Uterus (tissue), 4 donors: ENCODE measurements at places on chromosomes 1 and 21. TPM values are rescaled to one million over a fixed set of nuclear protein-coding genes. Genes with fewer than 3 reads are reported as not detected.

DNA sequence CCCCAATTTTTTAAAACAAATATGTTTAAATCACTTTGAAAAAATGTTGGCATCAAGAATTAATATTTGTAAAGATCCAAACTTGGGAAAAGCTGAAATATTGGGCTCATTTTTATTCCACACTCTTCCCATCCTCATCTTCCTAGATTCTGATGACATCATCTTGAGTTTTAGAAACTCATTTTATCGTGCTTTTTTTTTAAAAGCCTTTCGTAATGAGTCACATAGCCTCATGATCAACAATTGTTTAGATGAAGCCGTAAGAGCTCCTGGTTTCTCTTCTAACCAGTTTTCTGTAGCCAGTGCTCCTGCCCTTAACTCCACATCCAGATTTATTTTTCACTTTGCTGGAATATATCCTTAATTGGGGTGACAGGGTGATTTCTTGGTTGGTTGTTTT is 78.6 kb downstream of the POFUT2 start:
- H3K4me3 ChIP-seq = no peak overlapping the region

DNA sequence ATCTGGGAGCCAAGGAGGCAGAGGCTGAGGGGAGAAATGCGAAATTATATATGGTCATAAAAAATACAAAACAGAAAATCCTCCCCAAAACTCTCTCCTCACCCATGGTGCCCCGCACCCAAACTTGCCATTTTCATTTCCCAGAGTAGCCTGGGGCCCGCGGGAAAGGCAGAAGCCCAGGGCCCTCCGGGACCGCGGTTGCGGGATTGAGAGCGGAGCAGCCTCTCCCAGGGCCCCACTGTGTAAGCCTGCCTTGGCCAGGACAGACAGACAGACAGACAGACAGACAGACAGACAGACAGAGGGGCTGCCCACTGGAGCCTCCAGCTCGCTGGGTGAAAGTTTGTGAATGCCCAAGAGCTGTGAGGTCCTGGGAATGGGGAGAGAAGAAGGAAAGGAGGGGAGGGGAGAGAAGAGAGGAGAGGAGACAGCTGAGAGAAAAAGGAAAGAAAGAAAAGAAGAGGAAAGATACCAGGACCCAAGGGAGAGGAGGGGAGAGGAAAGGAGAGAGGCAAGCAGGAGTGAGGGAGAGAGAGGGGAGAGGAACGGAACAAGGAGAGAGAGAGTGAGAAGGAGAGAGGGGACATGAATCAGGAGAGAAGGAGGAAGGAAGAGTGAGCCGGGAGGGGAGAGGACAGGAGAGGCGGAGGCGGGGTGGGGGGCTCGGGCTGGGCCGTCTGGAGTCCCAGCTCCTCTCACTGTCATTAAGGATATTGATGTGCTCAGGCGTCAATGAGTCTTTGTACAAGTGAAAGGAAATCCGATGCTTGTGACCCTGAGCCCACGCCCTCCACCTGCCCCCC is 69.3 kb upstream of the CASZ1 start:
- no peak overlapping the region for H3K4me3 ChIP-seq
- H3K36me3 ChIP-seq = no peaks in the 10 kb centered on the region
- H3K4me1 ChIP-seq = peaks cover 12% of the 10 kb centered on the region
- no peak overlapping the region for H3K27ac ChIP-seq
- DNase-seq = no peak

GRCh38 chr1:161706113-161706481 is 932 bp upstream of the FCRLA start:
- DNase-seq = no peak
- H3K27ac ChIP-seq = no peak overlapping the region
- H3K36me3 ChIP-seq = no peaks in the 10 kb centered on the region
- H3K4me3 ChIP-seq = no peak overlapping the region
- H3K4me1 ChIP-seq = no peaks in the 10 kb centered on the region
- H3K27me3 ChIP-seq = no peaks in the 10 kb centered on the region

- no peak overlapping the region for H3K4me3 ChIP-seq
- no peaks in the 10 kb centered on the region for H3K36me3 ChIP-seq
- no peak for DNase-seq
- no peaks in the 10 kb centered on the region for H3K27me3 ChIP-seq
- no peaks in the 10 kb centered on the region for H3K4me1 ChIP-seq
Measured at GRCh38 chr1:47627471-47628370, 189.9 kb downstream of the FOXD2 start.

DNA sequence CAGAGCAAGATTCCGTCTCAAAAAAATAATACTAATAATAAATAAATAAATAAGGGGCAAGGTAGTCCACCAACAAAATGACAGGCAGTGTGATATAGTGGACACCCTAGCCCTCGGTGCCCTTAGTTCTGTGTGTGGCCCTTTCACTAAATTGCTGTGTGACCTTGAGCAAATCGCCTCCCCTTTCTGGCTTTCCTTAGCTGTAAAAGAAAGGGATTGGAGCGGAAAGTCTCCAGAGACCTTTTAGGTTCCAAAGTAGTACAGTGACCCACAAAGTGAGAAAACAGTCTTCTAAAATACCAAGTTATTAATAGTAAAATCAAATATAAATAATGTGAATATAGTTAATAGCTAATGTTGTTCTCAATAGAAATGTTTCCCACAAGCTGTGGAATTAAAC is 7.6 kb downstream of the LMNA start:
- peak overlapping the region; percentile 29 for H3K4me3 ChIP-seq
- peak overlapping the region; percentile 97 for H3K27ac ChIP-seq
- no peaks in the 10 kb centered on the region for H3K27me3 ChIP-seq

DNA sequence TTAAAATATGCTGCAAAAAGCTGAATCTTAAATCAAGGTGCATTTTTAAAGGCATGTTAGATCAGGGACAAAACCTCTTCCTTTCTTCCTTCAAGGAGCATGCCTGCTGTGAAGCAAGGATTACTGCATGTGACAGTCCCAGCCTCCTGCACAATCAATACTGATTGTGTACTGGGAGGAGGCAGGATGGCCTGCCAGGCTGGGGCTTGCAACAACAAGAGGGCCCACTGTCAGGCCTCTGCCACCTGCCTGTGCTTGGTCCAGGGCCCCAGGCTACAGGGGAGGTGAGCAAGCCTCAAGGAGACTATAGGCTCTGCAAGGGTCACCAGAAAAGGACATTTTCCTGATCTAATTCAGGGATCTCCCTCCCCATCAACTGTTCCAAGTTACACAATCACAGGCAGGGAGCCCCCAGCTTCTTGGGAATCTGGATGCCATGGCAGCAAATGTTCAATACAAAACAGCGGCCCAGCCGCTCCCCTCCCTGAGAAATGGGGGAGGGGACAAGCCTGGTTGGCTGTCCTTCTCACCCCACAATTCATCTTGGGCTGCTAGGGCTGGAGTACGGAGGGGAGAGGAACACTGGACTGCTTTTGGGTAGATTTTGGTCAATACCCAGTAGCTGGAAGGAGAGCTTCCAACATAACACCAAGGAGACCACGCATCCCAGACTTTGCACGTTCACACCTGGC is 76.7 kb downstream of the SSBP3 start:
- H3K4me1 ChIP-seq = peaks cover 53% of the 10 kb centered on the region
- peak overlapping the region; percentile 88 for H3K27ac ChIP-seq
- no peaks in the 10 kb centered on the region for H3K27me3 ChIP-seq
- H3K36me3 ChIP-seq = no peaks in the 10 kb centered on the region

The ATP1A2 gene
- 16.5 TPM for total RNA-seq

The CD247 gene
- total RNA-seq = not detected

The LPAR3 gene
- total RNA-seq = 2.2 TPM
